ENCODE measurements at places on chromosomes 16 and 17.

DNA sequence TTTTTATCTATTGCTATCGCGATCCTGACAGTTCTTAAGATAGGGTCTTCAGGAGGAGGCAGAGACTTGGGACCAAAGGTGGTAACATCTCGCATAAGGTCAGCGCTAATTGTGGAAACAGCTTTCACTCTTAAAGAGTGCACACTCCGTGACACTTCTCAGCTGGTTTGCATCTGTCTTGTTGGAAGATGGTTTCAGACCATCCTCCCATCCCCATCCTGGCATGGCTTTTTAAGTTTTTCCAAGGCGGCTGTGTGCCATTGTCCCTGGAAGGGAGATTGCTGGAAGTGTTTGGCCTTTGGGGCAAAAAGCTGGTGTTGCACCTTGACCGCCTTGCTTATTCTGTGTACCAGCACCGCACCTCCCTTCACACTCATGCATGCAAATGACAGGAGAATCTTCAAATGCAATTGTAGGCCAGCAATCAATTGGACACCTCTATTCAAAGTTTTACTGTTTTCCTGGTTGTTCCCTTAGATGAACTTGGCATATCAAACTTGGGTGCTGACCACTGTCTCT, 1.5 kb downstream of the SOCS7 start:
- no peak for DNase-seq

DNA sequence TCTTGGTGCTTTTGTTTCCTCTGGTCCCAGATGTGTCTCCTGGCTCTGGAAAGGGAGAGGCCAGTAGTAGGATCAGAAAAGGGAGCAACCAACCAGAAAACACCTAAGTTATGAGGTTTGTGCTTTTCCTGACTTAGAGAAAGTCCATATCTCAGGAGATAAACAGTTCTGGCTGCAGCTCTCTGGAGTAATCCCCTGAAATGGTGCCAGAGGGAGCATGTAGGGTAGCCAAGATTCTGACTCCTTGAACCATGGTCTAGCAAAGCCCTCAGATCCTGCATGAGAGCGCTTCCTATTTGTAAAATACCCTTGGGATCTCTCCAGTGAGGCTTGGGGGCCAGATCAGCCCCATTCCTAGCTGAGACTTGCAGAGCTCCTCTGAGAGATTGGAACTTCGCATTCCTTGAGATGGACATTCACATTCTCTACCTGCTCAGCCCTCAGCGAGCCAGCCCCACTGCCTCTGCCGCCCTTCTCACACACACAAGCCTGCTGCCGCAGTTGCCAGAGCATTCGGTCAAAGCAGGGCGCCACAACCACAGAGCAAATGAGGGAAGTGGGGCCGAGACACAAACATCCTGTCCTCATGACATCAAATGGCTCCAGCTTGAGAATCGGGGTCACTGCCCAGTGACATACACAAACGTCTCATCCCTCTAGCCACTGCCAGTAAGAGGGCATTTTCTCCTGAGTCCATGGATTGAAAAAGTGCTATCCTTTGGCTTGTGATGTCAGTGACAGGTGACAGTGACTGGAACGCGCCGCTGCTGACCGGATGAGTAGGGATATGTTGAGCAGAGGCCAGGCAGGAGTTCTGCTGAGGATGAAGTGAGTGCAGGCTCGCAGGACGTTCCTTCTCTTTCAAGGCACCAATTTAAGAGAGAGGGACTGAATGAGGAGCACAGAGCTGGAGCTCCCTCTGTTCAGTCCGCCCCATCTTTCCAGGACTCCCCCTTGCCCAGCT, 5.0 kb downstream of the ABHD15 start:
- no peak for DNase-seq

DNA sequence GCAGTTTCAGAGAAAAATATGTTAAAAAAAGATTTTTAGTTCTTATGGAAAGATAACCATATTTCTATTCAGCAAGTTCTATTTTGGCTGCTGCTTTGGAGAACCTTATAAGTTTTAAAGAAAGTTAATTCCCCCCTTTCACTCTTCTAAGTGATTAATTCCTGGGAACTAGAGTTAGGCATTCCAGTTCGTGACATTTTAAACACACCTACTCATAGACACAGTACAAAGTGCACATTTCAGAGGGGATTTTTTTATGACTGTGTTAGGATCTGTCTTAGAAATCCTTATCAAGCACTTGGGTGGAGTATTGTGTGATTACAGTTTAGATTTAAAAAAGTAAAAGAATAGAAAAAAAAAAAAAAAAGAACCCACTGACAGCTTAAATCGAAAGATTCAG, 3.5 kb upstream of the CDH11 start:
- no peak for DNase-seq

- no peak for DNase-seq
Observed at GRCh38 chr17:38325221-38325851, 18.4 kb downstream of the GPR179 start.

GRCh38 chr17:4487820-4488716, 10.6 kb upstream of the SPNS2 start:
- DNase-seq, result no peak

DNA sequence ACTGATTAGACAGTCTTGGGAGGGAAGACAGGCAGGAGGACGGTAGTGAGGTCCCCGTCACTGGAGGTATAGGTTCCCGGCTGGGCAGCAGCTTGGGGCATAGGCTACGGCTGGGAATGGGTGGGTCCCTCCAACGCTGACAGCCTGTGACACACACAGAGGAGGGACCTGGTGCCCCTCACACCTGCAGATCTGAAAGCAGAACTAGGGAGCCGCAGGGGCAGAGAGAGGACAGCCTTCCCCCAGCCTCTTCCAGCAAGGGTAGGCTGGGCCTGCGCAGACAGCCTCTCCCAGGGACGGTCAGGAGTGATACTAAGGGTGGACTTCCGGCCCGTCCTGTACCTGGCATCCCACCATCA, 2.0 kb downstream of the P2RX1 start:
- peak; percentile 12 for DNase-seq

DNA sequence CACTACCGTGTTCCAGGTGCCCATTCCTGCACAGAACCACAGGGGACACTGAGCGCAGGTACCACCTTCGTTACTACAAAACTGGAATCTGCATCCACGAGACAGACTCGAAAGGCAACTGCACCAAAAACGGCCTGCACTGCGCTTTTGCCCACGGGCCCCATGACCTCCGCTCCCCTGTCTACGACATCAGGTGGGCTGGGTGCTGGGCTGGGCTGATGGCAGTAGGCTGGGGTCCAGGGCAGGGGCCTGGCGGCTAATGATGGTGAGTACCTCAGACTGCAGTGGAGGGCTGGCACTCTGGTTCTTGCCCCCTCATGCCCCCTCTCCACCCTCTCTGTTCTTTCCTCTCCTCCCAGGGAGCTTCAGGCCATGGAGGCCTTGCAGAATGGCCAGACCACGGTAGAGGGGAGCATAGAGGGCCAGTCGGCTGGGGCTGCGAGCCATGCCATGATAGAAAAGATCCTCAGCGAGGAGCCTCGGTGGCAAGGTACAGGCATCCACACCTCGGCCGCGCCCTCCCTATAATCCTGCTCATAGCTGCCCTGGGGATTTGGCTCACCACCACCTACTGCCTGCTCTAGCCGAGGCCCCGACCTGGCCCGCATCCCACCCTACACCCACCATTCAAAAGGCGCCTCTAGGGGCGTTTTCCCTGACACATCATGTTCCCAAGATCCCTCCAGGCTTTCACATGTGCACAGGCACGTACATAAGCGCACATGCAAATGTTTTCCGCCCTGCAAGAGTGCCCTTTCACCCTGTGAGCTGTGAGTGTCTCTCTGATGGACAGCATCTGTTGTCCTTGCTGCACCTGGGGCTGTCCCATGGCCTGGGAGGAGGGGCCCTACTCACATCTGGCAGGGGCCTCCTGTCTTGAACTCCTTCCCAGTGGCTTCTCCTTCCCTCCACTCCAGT, 27.7 kb downstream of the UNK start:
- no peak for DNase-seq

GRCh38 chr16:637081-638018, 1.2 kb upstream of the METTL26 start:
- DNase-seq, result no peak

DNA sequence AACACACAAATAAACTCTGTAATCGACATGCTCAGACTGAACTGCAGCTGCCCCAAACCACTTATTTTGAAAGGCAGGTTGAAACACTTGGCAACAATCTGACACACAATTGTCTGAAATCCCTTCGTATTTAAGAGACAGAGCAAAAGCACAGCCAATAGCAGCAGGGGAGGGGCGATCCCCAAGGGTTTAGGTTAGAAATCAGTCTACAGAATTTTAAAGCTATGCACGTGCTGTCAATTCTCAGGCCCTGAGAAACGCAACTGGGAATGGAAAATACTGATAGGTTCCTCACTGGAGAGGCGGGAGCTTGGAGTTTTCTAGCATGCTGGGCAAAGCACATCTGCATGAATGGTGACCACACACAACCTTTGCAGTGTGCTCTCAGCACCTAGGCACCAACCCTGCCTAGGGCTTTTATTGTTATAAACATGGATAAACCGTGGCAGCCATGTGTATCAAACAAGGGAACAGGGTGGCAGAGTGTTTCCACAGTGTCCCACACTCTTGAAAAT, 168.0 kb downstream of the AATF start:
- DNase-seq, result no peak

DNA sequence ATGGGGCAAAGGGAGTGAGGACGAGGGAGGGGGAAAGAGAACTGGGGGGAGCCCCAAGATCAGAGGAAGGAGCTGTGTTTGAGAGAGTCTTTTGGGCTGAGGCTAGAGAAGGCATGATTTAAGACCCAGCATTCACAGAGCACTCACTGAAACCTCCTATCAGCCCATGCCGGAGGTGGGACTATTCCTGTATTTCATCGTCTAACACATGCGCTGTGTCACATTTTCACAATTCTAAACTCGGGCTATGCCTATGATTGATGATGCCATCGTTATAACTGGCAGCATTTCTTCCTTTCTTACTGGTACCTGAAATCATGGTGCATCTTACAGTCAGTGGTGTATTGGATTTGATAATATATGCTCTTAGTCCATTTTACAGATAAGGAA, 3.5 kb downstream of the FAM171A2 start:
- DNase-seq, result no peak

DNA sequence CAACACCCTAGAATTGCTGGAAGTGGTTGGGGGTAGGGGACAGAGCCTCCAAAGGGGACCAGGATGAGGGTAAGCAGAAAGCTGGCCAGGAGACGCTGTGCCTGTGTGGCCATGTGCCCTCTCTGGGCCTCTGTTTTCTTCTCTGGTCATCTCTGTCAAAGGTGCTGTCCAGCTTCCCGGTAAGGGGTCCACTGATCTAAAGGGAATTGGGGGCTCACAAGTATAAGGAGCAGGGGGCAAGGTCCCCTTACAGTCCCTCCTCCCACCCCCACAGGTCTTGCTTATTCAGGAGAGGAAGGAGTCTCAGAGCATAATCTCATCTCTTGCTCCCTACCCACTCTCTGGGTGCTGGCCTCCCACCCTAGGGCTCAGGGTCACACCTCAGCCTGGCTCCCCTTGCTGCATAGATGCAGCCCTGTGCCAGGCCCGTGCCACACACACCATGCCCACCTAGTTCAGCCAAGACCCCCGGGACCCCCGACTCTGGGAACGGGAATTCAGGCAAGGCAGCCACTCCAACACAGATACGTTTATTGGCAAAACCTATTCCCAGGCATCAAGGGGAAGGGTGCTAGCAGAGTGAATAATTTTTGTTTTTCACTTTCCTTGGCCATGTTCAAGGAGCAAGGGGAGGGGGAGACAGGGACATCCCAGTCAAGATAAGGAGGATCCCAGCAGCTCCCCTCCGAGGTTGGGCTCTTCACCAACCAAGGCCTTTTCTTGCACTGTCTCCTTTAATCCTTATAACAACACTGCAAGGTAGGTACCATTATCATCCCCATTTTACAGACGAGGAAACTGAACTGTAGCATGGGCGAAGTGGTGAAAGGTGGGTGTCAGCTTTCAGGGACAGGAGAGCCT, 19.8 kb downstream of the SLC4A1 start:
- no peak for DNase-seq

- no peak for DNase-seq
Observed at GRCh38 chr16:3022684-3023414, 893 bp downstream of the HCFC1R1 start.

DNA sequence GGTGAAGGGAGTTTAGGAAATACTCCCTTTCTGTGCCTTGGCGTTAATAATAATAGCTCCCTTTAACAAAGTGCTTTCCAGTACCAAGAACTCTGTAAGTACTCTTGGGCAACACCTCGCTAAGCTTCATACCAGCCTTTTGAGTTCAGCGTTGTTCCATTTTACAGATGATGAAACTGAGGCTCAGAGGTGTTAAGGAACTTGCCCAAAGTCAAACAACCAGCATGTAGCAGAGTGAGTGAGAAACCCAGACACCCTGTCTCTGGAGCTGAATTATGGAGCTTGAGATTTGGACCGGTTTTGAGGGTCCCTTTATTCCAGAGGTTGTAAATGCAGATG, 607 bp downstream of the KATNIP start:
- DNase-seq, result no peak

DNA sequence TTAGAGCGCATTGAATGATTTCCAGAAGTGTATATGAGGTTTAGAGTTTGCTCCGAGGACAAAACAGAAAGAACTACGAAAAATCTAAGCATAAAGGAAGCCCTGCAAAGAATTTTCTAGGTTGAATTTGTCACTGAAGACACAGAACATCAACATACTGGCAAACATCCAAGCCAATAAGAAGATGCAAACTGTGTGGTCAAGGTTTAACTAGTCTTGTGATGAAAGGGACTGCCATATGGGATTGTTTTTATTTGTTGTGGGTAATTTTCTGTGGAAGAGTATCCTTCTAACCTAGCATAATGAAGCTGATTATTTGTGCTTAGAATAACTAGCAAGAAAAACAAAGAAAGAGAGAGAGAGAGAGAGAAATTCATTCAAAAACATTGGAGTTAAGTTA, 492.0 kb upstream of the ERCC4 start:
- DNase-seq, result no peak
